ENCODE measurements at places on chromosomes 16 and 17.

DNA sequence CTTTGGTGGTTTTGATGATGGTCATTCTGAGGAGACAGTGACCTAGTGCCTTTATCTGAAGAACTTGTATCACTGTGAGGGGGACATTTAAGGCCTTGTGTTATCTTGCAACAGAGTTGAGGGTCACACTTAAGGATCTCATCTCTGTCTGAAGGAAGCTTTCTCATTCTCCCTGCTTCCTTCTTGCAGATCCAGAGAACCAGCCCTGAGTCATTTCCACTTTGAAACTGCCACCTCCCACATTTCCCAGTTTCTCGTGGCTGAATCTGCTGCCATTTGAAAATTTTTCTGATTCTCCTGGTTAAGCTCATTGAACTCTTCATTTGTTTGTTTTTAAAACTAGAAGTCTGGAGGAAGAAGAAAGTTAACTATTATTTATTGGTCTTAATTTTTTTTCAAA lies 190.2 kb upstream of the CDH11 start:
- DNase-seq: no peak

DNA sequence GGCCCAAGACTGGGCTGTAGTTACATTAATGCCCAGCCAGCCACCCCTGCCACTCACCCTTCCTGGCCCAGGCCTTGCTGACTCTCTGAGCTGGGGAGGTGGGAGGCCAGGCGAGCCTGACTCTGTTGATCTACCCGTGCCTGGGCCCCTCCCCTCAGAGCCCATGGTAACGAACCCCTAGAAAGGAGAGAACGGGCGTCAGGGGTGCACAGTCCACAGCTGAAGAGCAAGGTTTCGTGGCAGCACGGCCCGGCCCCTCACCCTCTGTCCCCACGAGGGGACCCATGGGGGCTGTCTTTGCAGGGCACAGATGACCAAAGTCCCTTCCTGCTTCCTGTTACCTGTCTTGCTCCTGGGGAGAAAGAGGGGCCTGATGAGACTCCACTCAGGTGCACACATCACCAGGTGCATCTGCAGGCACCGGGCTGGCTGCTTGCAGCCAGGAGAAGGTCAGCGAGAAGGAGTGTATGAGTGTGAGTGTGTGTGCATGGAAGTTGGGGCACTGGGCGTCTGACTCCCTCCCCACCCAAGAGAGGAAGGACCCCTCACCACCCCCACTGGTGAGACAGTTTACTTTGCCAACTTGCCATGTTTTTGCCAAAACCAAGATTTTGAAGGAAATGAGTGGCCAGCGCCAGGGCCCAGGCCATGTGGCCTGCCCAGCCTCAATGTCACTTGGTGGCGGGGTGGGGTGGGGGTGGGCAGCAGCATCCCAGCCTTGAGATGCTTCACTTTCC lies 359.1 kb downstream of the SEC14L1 start:
- no peak for DNase-seq

DNA sequence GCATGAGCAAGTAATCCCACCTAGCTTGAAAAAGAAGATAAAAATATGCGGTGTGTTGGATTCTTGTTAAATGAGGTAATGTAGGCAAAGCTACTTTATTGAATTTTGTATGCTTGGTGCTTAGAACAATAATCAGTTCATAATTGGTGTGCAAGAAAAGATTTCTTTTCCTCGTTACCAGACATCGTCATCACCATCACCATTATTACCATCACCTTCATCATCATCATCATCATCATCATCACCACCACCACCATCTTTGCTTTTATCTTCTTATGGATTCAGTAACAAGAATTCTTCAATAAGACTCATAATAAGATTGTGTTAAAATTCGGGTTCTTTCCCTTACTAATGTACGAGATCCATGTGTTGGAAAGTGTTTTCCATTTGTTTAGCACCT lies 173.7 kb downstream of the RBFOX1 start:
- no peak for DNase-seq

GRCh38 chr17:45170931-45171337 lies 9.3 kb downstream of the HEXIM2 start:
- DNase-seq: no peak

- DNase-seq: no peak
Observed at GRCh38 chr17:27904114-27904513, 10.9 kb upstream of the LYRM9 start.

Data from thymus (tissue), 14 donors.